Hypothalamus (tissue), 51 donors: ENCODE measurements at places on chromosomes 2 and 18.

DNA sequence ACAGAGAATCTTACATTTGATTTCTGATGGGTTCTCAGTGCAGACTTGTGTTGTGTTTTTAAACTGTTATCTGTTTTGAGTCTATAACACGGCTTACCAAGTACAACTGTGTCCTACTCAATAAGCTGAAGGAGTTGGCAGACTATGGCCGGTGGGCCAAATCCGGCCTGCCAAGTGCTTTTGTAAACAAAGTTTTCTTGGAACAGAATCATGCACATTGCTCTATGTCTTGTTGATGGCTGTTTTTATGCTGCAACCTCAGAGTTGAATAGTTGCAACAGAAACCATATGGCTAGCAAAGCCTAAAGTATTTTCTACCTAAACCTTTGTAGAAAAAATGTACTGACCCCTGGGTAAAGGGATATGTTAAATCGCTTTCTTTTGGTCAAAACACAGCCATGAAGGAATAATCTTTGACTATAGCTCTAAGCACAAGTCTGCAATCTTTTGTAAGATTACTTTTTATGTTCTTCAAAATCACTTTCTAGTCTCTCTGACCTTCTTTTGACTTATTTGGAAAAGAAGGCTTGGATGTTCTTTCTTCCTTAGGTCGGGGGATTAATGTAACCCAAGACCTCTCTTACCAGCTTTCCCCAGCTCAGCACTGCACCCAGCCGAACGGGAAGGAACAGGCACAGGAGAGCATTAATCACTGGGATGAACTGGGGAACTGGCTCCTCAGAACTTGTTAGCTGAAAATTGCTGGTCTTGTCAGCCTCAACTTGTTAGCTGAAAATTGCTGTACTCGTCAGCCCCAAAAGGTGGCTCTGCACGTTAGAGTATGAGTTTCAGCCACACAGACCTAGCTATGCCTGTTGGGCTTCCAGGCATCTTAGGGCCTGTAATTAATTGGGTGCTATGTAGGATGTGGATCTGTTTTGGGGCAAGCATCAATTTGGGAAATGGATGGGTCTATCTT lies 75.4 kb downstream of the CD8B2 start:
- DNase-seq: no peak

GRCh38 chr2:15771124-15771523 lies 169.2 kb upstream of the MYCN start:
- no peak for DNase-seq

GRCh38 chr2:59583173-59583765 lies 970.2 kb downstream of the BCL11A start:
- no peak for DNase-seq

- DNase-seq: peak; percentile 32
These were observed 44.0 kb downstream of the SGPP2 start for GRCh38 chr2:222468346-222468745.

DNA sequence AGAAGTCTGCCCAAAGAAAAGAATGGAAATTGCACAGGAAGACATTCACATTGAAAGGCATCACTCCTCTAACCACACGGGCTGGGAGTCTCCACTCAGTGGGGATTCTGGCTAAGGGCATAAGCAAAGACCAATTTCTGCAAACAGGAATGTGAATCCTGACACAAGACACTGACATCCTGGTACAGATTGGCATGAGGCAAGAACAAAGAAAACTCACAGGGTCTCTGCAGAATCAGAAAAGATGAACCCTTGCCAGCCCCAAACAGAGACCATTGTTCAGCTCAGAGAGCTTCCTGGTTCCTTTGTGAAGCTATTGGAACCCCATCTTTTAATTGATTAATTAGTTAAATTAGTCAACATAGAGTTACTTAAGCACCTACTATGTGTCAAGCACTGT lies 82.3 kb downstream of the UPP2 start:
- DNase-seq: peak; percentile 25

GRCh38 chr2:239887604-239888003 lies 137.5 kb downstream of the NDUFA10 start:
- no peak for DNase-seq

- peak; percentile 6 for DNase-seq
These were observed 260.2 kb upstream of the TRIB2 start for GRCh38 chr2:12456293-12457106.

DNA sequence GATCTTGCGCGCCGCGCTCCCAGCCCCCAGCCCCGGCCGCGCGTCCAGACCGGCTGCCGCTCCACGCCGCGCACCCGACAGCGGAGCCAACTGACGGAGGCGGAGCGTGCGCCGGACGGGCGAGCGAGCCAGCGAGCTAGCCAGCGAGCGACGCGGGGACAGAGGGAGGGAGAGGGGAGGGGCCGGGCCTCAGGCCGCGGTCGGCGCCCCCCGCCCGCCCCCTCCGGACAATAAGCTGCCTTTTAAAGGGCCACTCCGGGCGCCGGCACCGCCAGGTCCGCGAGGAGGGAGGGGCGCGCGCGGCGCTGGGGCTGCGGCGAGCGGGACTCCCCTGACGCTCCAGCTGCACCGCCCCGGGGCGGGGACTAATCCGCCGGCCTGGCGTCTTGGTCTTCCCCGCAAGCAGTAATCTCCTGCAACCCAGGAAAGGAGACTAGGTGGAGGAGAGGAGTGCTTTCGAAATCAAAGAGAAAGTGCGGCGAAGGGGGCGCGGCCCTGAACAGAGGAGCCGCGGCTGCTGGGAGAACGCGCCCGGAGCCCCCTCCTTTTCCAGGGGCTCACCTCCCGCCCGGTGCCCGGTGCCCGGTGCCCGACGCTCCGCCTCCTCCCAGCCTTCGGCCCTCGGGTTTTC lies at the start of gene BIN1:
TSS of gene BIN1 (minus strand) at position 164 of the 631 bp plus-strand sequence. CDS start 211 bp downstream, outside the sequence.
- peak; percentile 97 for DNase-seq

- DNase-seq: no peak
These were observed 56.9 kb downstream of the MAP3K20 start for GRCh38 chr2:173132531-173132930.

DNA sequence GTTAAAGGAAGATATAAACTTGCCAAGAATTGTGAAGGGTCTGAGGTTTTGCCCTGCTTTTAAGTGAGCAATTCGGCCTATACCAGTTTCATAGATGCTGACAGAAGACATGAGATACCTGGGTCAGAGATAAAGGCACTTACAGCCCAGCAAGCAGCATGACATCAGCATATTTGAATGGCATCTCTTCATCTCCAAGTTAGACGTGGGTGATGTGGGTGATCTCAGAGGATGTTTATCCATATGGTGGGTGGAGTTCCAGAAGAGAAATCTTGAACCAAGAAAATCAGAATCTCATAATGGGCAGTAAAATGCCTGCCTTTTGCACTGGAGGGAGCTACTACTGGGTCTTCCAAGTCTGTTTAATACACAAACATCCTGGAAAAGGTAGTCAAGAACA lies 44.7 kb downstream of the GYPC start:
- no peak for DNase-seq

DNA sequence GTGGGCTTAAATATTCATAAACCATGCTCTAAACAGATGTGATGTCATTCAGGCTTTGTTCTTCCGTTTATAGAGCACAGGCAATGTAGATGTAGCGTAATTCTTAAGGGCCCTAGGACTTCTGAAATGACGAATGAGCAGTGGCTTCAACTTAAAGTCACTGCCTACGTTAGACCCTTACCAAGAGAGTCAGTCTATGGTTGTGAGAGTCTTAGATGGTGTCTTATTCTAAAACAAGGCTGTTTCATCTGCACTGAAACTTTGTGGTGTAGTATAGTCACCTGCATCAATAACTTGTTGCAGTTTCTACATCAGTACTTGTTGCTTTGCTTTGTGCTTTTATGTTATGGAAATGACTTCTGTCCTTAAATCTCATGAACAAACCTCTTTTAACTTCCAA lies 56.0 kb downstream of the PIK3C3 start:
- no peak for DNase-seq

DNA sequence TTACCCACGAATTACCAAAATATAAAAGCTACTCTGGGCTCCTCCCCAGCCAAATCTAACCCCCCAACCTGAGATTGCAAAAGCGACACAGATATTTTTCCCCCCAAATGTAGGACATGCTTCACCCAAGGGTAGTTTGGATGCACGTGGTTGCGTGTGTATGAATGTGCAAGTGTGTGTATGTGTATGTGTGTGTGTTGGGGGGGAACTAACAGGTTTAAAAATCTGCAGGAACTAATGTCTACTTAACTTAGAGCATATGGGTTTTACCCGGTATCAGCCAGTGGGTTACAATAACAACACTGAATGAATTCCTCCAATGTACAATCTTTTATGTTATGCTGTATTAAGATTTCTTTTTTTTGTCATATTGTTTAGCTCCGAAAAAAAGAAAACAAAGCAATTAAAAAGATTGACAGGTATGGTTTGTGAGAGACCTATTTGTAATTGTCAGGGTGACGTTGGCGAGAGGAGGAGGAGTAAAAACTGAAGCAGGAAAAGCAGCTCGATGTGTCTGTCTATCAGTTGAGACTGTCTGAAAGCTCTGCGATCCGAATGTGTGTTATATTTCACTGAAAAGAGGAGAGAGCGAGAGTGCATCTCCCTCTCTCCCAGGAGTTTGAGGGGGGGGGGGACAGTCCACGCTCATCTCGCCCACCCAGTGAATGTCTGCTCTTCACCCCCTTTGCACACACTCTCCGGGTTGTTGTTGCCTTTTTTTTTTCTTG lies at the start of gene TSHZ1:
TSS of gene TSHZ1 (plus strand) at position 524 of the 728 bp plus-strand sequence. CDS start 1,080 bp downstream, outside the sequence.
- DNase-seq: no peak
